Occipital lobe (tissue), 3 donors: ENCODE measurements at places on chromosomes 3 and 15. TPM values are rescaled to one million over a fixed set of nuclear protein-coding genes. Genes with fewer than 3 reads are reported as not detected.

Gene RHOV
- total RNA-seq: 10.8 TPM

Gene LHFPL4
- total RNA-seq: 48.4 TPM

Gene MKRN2OS
- not detected for total RNA-seq

Gene LXN
- 10.5 TPM for total RNA-seq

Gene GXYLT2
- 4.7 TPM for total RNA-seq

Gene B3GNT5
- 24.0 TPM for total RNA-seq

Gene TTC23
- total RNA-seq: 11.2 TPM

Gene PLCL2
- 128 TPM for total RNA-seq

Gene MYO5C
- total RNA-seq: 1.2 TPM

Gene ACP3
- total RNA-seq: 1.2 TPM

Gene ONECUT1
- total RNA-seq: not detected

Gene GRIP2
- 9.7 TPM for total RNA-seq

Gene MOBP
- total RNA-seq: 0.94 TPM
